ENCODE measurements at places on chromosomes 4 and X.

GRCh38 chrX:68369559-68369958 lies 63.7 kb downstream of the OPHN1 start:
- no peak for DNase-seq

DNA sequence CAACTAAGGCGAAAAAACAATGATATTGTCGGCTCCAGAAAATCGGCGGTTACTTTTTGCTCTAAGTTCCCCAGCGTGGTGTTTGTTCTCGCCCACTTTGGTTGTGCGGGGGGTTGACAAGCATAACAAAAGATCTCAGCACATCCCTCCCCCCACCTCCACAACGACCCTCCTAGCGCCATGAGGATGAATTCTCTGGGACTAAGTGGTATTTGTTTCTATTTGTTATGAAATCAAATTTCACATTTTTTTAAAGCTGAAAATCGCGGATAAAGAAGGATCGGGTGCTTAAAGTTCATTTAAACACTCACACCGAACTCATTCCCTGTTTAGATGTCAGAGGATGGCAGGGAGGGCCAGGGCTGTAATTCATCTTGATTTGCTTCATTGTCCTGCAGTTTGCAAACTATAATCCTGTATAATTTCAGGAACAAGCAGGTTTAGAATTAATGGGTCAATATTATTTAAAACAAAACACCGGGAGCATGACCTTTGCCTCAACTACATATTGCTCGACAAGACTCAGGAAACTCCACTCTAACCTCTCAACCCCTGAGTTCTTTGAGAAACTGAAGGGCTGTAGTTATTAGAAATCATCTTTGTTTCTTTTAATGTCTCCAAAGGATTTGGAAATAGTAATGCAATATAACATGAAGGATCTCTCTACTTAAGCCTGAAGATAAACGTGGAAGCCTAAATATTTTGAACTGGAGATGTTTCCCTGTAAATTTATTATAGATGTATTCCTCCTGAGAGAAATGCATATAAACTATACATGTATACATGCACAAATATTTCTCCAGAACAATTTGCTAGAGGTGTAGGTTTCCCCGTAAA lies 6.4 kb downstream of the PITX2 start:
- DNase-seq = no peak

- no peak for DNase-seq
Measured at GRCh38 chr4:1291091-1291490, 1.4 kb downstream of the MAEA start.

DNA sequence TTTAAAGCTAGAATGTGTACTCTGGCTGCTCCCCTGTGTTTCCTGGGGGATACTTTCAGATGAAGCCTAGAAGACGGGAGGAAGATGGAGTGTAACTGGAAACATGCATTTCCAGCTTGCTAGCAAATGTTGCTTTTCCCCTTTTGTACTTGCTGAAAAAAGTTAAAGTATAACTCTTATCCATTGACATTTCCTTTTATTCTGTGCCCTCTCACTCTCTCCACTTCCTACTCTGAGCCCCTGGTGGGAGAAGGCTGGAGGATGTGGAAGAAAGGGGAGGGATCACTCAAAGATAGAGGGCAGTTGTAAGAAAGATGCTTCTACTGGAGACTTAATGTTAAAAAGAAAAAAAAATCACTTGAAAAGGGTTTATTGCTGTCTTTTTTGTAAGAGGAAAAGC lies 396.5 kb downstream of the DTHD1 start:
- DNase-seq = no peak

- no peak for DNase-seq
Measured at GRCh38 chr4:90403781-90404180, 276.6 kb downstream of the CCSER1 start.

DNA sequence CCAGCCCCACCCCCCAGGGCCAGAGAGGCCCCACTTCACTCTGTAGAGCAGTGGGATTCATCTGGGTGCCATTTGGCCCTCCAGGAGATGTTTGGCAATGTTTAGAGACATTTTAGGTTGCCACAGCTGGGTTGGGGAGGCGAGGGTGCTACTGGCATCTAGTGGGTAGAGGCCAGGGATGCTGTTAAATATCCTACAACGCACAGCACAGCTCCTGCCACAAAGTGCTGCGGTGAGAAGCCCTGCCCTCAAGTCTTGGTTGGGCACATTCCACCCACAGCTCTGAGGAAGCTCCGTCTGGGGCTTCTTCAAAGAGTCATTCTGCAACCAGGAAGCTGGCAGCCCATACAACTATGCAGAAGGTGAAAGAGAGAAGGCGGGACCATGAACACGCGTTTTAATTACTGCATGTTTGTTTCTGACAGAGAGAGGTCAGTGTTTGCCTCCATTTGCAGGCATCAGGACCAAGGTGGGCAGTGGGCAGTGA lies 48.1 kb upstream of the FAM9C start:
- peak; percentile 89 for DNase-seq

GRCh38 chr4:141962486-141962885 lies 326.1 kb downstream of the IL15 start:
- no peak for DNase-seq

- DNase-seq = no peak
Measured at GRCh38 chr4:152513078-152513477, 22.8 kb downstream of the FBXW7 start.

DNA sequence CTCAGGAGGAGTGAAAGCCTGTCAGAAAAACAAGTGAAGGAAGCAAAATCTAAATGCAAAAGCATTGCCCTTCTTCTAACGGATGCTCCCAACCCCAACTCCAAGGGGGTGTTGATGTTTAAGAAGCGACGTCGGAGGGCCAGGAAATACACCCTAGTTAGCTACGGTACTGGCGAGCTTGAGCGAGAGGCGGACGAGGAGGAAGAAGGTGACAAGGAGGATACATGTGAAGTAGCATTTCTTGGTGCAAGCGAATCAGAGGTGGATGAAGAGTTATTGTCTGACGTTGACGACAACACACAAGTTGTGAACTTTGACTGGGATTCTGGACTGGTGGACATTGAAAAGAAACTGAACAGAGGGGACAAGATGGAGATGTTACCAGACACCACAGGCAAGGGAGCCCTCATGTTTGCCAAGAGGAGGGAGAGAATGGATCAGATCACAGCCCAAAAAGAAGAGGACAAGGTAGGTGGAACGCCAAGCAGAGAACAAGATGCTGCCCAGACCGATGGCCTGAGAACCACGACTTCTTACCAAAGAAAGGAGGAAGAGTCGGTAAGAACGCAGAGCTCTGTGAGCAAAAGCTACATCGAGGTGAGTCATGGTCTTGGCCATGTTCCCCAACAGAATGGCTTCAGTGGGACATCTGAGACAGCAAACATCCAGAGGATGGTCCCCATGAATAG lies 105.6 kb upstream of the MYOZ2 start:
- DNase-seq = no peak

GRCh38 chr4:7635445-7636239 lies 200.9 kb upstream of the PSAPL1 start:
- no peak for DNase-seq

DNA sequence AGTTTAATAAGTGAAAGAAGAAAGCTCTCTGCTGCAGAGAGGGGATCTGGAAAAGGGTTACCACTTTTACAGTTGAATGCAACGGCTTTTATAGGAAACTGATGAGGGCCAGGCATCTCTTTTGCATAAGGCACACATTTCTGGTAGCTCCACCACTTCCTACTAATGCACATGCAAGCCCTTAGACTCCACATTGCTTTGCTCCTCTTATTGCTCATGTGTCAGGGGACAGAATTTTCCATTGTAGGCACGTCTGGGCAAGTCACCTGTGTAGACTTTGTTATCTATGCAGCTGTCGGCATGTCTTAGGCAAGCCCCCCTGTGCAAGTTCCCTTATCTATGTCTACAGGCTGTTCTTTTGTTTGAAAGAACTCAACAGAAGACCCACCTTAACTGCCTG lies 294.6 kb upstream of the STS start:
- no peak for DNase-seq

- no peak for DNase-seq
Measured at GRCh38 chr4:22485737-22486136, 30.1 kb downstream of the ADGRA3 start.

DNA sequence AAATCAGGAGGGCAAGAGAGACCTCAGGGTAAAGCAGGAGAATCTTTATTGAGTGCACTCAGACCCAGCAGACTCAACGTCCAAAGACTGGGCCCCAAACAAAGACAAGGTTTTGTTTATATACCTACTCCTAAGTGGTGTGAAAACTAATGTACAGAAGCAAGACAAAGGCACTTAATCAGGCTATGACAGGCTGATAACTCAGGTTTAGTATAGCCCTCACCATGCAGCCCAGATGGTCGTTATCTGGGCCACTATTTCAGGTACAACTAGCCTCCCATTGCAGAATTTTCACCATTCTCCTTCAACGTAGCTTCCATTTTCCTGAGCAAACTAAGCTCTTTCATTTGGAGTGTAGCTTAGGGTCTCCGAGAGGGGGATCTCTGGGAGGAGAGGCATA lies 36.9 kb downstream of the SULT1E1 start:
- DNase-seq = no peak

- no peak for DNase-seq
Measured at GRCh38 chrX:1385253-1386223, 6.4 kb downstream of the SLC25A6 start.

- DNase-seq = no peak
Measured at GRCh38 chrX:17758382-17758781, 21.1 kb downstream of the SCML1 start.

GRCh38 chrX:129565046-129565650 lies 25.1 kb downstream of the OCRL start:
- no peak for DNase-seq

DNA sequence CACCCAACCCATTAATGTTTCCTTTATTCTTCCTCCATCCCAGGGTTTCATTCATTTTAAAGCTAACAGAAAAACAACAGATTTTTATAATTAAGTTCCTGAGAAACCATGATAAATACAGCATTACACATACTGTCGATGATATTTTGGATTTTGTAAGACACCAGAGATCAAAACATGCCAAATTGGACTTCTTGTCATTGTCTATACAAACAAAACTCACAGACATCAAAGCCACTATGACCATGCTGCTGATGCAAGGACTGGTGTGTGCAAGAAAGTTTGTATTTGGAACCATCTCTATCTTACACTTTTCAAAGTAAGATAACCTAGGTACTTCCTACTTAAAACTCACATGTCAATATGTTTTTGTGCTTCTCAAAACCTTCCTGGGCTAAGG lies 294.0 kb upstream of the UGT8 start:
- no peak for DNase-seq

- no peak for DNase-seq
Measured at GRCh38 chr4:51960486-51960885, 59.7 kb downstream of the LRRC66 start.

GRCh38 chr4:101020956-101021355 lies 326.4 kb downstream of the PPP3CA start:
- DNase-seq = peak; percentile 55

DNA sequence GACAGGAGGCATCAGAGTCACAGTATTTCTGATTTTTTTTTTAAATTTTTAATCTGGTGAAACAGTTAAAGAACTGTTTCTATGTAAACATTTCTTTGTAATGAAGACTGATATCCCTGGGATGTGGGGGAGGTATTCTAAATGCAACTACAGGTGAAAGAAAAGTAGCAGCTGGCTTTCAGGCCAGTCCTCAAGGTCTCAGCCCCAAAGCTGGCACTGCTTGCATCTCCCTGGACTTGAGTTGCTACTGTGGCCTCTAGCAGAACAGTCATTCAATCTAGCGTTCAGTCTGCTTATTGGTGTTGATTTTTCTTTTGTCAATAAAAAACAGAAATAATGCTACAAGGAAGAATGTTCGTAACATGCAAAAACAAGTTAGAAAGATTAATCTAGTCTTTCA lies 4.9 kb downstream of the MBNL3 start:
- no peak for DNase-seq

DNA sequence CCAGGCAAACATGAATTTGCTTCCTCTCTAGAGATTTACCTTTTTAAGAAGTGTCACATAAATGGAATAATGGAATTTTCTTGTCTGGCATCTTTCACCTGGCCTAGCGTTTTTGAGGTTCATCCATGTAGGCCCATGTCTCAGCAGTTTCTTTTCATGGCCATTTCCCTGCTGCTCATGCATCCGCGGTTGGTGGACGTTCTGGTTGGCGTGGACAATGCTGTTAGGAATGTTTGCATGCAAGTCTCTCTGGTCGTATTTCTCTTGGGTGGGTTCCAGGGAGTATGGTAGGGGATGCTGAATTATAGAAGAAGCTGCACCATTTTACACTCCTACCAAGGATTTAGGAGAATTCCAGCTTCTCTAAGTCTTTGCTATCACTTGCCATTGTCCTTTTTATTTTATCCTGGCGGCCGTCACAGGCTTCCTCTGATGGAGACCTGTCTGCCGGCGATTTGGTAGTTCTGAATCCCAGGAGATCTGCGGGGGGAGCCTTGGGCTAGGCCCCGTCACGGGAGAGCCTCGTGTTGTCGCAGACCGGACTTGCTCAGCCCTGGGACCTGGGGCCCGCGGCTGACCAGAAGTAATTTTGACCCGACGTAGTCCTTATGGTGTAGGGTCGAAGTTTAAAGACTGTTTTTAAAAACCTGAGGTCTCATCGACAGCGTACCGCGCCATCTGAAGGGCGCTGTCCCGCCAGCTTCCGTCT lies 56.9 kb upstream of the TADA2B start:
- DNase-seq = no peak

DNA sequence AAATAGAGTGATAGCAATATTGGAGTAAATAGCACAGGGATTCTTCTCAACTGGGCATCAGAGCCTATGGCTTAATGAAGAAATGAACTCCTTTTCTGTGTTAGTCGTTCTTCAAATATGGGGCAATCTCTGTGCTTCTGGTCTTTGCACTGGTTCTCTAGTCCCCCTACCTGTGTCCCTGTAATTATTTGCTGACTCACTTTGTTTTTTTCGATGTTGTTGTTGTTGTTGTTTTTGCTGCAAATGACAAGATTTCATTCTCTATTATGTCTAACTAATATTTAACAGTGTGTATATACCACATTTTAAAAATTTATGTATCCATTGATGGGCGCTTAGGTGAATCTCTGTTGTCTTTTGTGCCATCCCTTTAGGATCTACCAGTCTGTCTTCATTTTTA lies 2137.8 kb upstream of the TENM3 start:
- no peak for DNase-seq

DNA sequence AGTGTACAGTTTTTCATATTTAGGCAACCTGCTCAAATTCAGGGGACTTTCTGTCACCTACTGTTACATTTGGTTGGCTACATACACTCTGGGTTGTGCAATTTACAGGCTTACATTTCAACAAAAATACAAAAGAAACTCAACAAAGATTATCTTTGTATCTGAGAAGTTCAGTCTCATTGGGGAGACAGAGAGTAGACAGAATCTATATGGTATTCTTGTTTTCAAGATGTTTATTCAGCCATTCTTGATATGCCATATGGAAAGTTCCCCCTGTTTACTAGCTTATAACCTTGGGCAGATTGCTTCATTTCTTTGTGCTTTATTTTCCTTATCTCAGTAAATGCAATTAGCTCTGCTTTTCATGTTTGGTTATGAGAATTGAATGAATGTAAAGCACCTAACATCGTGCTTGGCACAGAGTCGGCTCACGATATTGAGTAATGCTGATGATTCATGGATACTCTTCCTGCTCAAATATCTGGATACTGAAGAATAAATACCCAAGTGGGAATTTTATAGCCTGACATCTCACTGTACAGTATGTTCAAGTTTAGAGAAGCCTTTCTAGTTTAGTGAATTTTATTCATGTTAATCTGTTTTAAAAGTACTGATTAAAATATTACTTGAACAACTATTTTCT lies 96.5 kb upstream of the PACRGL start:
- no peak for DNase-seq

All from CD4-positive, alpha-beta T cell treated with Interleukin-12 subunit alpha and Interleukin-12 subunit beta, for 1 hour (primary cell).